ENCODE measurements at places on chromosomes 13 and 19.
A peak's percentile ranks its signal among the peaks of the same experiment; 100 is the strongest.

DNA sequence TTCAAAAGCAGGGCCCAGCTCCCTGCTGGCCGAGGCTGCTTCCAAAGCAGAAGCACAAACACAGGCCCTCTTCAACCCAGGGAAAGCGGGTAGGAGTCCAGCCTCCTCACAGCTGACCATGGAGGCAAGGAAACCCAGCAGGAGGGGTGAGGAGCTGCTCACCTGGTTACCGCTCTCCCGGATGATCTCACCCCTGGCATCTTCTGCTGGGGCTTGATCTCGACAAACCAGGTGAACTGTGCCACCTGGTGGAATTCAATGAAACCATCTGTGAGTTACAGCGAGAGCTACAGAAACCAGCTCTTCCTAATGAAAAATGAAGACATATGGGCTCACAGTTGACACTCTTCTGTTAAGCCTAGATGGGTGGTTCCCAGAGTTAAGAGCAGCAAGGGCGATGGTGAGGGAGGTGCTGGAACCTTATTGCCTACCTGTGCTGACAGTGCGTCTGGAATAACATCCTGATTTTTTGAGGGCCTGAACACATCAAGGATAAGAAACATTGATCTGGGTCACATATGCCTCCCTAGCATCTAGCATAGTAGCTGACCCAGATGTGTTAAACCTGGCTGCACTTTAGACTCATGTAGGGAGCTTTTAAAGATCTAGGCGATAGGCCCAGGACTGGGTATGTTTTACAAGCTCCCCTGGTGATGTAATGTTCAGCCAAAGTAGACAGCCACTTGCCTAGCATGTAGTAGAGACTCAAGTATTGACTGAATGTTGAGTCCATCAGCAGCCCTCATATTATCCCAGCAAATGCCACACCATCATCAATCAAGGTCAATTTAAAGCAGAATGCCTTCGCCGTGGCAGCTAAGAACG lies 6.1 kb downstream of the DHRS12 start:
- no peak for DNase-seq

GRCh38 chr19:11685676-11686650 lies 52.8 kb downstream of the ZNF823 start:
- no peak for DNase-seq

GRCh38 chr19:57675881-57676280 lies 5.9 kb upstream of the ZNF551 start:
- peak; percentile 73 for DNase-seq

GRCh38 chr13:86945584-86945983 lies 725.6 kb upstream of the SLITRK5 start:
- no peak for DNase-seq

- no peak for DNase-seq
Measured at GRCh38 chr19:7547159-7547558, 11.6 kb downstream of the PNPLA6 start.

DNA sequence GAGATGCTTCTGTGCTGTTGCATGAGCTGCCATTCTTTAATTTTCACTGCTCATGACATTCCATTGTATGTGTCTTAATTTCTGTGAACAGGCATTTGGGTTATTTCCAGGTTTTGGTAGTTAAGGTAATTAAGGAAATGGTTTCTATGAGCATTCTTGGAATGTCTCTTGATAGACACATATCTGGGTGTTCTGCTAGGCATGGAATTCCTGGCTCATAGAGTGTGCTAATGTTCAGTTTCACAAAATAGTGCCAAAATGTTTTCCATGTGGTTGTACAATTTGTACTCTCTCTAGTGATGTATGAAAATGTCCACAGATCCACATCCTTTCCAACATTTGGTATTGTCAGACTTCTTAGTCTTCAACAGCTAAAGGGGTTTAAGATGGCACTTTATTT lies 680.9 kb upstream of the SGCG start:
- DNase-seq = no peak

GRCh38 chr19:44737238-44738071 lies 11.1 kb upstream of the BCL3 start:
- no peak for DNase-seq

DNA sequence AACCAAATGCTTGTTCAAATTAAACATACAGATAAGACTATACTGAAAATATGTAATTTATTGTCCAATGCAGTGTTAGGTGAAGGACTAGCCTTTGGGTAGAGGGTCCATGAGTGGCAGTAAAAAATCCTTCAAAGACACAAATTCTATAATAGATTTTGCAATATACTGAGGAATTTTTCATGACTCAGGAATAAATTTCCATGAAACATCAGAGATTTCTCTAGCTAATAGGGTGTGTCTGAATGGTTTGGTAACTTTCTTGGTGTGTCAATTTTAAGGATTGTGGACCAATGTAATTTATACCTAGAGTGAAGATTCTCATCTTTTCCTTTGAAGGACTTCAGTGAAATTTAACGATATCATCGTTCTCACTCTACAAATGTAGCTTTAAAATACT lies 546.7 kb downstream of the SLITRK5 start:
- DNase-seq = no peak

DNA sequence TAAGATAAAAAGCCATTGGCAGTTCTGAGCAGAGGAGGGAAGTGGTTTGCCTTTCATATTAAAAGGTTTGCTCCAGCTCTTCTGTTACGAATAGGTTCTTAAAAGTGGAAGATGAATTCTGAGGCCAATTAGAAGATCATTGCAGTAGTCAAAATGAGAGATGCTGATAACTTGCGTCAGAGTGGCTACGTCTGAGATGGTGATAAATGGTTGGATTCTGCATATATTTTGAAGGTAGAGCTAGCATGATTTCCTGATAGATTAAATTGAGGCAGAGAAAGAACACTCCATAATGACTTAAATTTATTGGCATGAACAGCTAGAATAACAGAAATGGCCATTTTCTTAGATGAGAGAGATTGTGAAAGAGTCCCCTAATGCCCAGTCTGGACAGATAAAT lies 652.6 kb downstream of the DACH1 start:
- DNase-seq = no peak

GRCh38 chr19:34306213-34306661 lies 51.9 kb downstream of the GARRE1 start:
- DNase-seq = no peak

GRCh38 chr19:16476401-16476800 lies 4.6 kb upstream of the EPS15L1 start:
- no peak for DNase-seq

DNA sequence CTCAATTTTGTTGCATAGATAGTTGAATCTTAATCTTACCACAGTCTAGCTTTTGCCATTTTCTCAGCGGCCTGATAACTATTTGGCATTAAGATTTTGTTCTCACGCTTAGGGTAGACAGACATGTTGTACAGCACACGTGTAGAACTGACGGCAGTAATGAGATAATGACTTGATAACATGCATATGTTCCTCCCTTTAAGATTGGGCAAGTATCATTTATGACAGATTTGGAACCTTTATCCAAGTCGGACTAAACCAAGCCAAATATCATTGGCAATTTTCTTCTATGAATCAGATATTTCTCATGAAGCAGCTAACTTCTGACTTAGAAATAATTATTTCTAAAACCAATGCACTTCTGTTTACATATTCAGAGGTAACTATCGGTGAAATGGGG lies 205.5 kb downstream of the NDFIP2 start:
- DNase-seq = no peak

DNA sequence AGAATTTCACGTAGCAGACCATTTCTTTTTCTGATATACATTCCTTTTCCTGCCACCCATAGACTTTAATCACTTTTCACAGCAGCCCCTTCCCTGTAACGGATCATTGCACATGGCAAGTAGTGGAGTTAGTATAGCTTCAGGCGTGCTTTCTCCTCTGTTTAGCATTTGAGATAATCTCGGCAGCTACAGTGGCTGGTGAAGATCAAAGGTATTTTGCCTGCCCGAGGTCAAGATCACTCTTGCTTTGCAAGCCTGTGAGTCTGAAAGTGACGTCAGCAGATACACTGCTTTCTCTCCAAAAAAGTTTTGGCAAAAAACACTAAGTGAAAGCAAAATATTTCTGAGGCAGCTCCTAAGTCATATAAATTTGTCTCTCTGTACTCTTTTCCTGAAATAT lies 260.0 kb downstream of the NDFIP2 start:
- no peak for DNase-seq

GRCh38 chr19:46958532-46958931 lies 61.1 kb upstream of the NPAS1 start:
- no peak for DNase-seq

DNA sequence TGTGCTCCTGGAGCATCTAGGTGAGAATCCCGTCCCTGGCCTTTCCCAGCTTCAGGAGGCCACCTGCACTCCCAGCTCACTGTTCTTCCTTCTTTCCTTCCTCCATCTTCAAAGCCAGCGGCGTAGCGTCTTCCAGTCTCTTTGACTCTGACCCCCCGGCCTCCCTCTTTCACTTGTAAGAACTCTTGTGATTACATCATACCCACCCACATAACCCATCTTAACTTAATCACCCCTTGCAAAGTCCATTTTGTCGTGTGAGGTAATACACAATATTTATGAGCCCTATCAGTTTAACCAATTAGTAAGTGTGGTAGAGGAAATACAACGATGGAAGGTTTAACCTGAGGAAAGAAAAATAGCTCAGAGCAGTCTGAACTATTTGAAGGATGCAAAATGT lies 4.6 kb upstream of the CDC16 start:
- DNase-seq = no peak

GRCh38 chr19:45660636-45661035 lies 7.4 kb upstream of the GIPR start:
- DNase-seq = no peak

GRCh38 chr13:51800486-51800885 lies 3.5 kb downstream of the DHRS12 start:
- DNase-seq = no peak

GRCh38 chr19:23254141-23254910 lies 4.1 kb upstream of the ZNF724 start:
- DNase-seq = no peak

GRCh38 chr19:19459707-19460251 lies 54.3 kb downstream of the GATAD2A start:
- peak; percentile 48 for DNase-seq

DNA sequence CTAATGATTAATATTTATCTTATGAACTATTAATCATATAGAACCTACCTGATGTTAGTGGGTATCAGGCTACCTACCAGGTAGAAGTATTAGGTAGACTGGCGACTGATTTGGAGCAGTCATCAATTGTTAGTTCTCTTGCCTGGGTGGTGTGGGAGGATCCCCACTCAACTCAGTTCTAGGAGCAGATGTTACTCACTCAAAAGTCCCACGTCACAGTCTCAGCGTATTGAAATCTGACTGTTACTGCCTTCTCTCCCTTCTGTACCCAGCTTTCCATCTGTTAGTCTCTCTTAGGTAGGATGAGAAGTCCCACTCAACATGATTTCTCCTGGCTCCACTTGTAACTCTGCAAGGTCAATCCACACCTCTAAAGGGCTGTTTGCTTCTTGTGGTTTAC lies 102.7 kb downstream of the OLFM4 start:
- no peak for DNase-seq
